ENCODE measurements at places on chromosomes 7 and 10. TPM values are rescaled to one million over a fixed set of nuclear protein-coding genes. Genes with fewer than 3 reads are reported as not detected.

DNA sequence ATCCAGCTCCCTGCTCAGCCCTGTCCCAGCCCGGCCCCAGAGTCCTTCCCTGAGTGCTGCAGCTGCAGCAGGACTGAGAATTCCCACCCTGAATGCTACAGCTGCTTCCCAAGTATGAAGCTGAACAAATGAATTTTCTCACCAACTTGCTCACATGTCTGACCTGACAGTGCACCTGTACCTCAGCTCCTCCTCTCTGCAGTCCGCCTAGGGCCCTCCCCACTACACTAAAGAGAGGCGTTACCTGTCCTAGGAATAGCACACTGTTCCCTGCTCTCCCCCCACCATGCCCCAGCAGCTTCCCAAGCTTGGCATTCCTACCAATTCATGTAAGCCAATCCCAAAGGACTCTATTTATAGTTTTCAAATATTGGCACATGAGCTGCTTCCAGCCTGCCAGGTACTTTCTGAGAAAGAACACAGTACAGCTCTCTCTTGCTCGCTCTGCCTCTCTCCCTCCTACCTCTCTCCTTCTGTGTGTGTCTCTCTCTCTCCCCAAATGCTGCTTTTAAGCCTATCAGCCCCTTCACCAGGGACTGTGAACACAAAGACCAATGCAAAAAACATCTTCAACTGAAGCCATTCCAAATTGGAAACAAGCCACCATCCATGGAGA lies 400.1 kb downstream of the TNS3 start:
- no peak for DNase-seq

GRCh38 chr7:43879477-43879876 lies 10.2 kb upstream of the MRPS24 start:
- no peak for DNase-seq

- no peak for DNase-seq
Measured at GRCh38 chr7:17155529-17155928, 142.9 kb upstream of the AHR start.

Gene CCL24
- total RNA-seq: not detected

DNA sequence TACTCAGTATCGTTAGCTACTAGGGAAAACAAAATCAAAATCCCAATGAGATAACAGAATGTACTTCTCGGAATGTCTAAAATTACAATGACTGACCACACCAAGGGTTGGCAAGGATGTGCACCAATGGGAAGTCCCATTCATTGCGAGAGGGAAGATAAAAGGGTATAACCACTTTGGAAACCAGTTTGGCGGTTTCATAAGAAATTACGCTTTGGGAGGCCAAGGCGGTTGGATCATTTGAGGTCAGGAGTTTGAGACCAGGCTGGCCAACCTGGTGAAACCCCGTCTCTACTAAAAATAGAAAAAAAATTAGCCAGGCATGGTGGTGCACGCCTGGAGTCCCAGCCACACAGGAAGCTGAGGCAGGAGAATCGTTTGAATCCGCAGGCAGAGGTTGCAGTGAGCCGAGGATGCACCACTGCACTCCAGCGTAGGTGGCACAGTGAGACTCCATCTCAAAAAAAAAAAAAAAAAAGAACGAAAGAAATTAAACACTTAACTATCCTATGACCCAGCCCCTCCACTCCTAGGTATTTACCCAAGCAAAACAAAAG lies 7.6 kb downstream of the HACD1 start:
- no peak for DNase-seq

Gene RBP3
- not detected for total RNA-seq

- DNase-seq: no peak
Measured at GRCh38 chr7:96648784-96649183, 60.9 kb downstream of the SEM1 start.

DNA sequence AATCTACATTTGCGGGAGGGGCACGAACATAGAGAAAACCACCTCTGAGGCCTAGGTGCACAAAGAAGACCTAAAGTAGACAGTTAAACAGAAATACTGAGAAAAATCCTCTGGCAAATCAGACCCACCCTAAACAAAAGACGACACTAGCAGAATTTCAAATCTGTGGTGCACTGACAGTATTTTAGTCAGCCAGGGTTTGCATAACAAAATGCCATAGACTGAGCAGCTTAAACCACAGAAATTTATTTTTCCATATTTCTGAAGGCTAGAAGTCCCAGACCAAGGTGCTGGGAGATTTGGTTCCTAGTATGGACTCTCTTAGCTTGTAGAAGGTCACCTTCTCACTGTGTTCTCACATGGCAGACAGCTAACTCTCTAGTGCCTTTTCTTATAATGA lies 26.3 kb downstream of the IPMK start:
- no peak for DNase-seq

DNA sequence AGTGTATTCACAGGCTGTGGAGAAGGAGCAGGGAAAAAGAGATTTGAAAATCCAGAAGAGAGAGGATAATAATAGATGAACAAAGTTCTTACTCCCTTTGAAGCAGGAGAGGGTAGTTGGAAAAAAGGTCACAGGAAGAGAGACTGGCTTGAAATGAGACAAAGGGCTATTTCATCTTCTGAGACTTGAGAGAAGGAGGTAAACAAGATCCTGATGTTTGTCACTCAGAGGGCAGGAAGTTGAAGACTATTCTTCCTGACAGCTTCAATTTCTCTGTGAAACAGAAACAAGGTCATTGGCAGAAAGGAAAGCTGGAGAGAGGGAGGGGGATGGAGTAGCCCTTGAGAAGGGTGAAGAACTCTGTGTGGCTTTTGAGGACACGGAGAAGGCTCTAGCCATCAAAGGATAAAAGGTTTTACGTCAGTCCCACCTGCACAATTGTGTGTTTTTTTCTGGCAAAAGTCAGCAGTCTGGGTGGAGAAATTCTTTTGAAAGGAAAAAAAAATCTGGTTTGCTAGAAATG lies 216.1 kb upstream of the STEAP4 start:
- DNase-seq: no peak
